ENCODE measurements at places on chromosomes 3 and 15.

DNA sequence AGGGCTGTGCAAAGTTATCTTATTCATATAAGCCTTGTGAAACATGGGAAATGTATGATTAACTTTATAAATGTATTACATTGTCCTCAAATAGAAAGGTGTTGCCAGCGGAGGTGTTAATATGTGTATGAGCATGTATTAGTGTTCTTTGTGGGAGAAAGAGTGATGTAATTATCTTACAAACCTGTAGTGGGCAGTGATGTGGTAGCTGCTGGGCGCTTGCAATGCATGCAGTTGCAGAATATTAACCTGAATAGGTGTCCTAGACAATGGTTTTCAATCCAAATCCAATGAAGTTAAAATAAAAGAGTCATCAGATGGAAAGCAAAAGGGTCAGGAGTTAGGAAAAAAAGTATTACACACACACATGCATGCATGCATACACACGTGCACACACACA, 881.3 kb upstream of the CADM2 start:
- no peak for DNase-seq

DNA sequence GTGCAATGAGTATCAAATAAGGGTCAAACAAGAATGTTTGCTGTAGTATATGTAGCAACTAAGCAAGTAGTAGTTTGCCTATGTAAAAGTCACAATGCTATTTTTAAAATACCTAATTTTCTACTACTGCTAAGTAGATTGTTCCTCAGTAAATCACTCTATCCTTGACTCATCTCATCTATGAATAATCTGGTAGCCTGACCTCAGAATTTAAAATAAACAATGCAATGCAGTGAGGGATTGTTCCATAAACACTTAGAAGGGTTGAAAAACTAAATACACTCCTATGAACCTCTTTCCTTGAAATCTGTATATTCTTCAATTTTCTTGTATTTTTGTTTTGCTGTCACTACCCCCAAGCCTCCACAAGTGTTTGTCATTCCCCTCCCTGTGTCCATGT, 253.3 kb downstream of the TBC1D5 start:
- DNase-seq = no peak

DNA sequence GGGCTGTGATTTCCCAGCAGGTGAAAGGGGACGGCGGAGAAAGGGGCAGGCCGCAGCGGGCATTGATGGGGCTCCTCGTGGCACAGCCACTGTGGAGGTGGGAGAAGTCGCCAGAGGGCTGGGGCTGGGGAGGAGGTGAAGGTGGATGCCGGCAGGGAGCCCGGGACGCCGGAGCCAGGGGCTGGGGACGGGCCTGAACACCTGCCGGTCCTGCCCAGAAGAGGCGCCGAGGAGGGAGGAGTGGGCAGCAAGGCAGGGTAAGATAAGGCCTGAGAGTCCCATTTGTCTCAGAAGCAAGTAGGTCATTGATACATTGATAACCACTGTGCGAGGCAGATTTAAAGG, 571 bp upstream of the RARRES1 start:
- DNase-seq = no peak

DNA sequence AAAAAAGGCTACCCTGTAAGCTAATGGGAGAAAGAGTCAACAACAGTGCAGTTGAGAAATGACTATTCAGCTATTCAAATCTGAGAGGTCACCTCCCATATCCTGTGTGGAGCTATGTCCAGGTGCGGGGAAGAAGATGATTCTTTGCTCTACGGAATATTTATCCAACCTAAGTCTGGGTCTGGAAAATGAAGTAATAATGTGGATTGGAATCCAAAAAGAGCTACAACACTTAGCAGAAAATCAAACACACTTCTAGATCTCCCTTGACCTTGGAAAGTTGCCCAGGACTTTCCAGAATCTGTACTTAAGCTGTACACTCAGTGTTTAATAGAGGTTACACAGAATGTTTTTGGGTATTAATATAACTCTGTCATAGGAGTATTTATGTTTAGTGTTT, 251.9 kb downstream of the NAALADL2 start:
- DNase-seq = peak; percentile 14

DNA sequence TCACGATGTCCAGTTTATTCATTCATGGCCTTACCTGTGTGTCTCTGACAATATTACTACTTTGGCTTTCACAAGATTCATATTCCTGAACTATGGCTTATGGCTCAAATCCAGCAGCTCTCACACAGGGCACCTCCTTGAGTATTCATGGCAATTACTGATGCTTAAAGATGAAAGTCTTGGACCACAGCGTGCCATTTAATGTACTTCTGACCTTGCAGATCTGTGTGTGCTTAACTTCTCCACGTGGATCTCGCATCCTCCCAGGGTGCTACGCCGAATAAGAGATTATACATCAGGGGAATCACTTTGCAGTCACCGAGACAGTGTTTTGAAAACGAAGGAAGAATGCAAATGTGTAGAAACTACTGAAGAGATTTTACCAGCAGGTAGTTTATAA, 147.5 kb downstream of the TNIK start:
- no peak for DNase-seq

DNA sequence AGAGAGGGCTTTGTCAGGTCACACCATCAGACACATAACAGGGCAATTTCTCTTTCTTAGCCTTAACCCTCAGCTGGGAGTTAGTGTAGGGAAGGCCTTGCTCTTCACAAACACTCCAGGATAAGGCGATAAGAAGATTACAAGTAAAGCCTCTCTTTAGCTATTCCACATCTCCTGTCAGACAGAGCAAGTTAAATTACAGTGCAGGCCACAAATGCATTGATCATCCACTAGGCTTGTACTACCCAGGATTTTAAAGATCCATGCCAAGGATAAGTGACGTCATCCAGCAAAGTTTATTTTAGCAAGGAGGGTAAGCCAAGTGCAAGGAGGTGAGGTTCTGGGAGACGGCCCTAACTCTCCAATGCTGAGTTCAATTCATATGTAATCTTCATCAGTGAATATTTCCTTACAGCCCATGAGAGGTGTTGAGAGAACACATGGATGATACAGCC, 890.6 kb upstream of the NR2F2 start:
- no peak for DNase-seq

DNA sequence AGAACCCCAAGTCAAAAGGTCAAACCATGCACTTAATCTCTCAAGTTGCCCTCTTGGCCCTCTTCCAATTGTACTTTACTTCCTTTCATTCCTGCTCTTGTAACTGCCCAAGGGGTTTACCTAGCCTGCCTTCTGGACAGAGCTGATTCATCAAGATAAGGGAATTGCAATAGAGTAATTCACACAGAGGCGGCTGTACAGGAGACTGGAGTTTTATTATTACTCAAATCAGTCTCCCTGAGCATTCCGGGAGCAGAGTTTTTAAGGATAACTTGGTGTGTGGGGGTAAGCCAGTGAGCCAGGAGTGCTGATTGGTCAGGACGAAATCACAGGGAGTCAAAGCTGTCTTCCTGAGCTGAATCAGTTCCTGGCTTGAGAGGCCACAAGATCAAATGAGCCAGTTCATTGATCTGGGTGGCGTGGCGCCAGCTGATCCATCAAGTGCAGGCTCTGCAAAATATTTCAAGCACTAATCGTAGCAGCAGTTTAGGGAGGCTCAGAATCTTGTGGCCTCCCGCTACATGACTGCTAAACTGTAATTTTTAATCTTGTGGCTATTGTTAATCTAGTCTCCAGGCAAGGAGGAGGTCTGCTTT, 590.0 kb downstream of the EPHA3 start:
- peak; percentile 4 for DNase-seq

- no peak for DNase-seq
These were observed 67.8 kb upstream of the FSIP1 start for GRCh38 chr15:39850436-39850835.

DNA sequence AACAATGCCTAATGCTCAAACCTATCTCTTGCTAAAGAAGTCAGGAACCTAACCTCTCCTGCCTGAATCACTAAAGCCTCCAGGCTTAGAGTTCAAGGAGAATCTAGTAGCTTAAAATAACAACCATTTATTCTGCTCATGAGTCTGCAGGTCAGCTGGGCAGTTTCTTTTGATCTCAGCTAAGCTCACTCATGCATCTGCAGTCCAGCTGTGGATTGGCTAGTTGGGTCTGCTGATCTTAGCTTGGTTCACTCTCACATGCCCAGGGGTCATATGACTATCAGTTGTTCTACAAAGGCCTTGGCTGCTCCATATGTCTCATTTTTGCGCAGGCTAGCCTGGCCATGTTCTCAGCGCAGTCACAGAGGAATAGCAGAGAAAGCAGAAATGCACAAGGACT, 109.2 kb upstream of the STT3B start:
- peak; percentile 13 for DNase-seq

- no peak for DNase-seq
These were observed 393.1 kb downstream of the LPP start for GRCh38 chr3:188546835-188547670.

GRCh38 chr15:32855942-32856341, 138.1 kb downstream of the GREM1 start:
- DNase-seq = no peak

GRCh38 chr3:148847351-148847750, 17.7 kb upstream of the CPA3 start:
- no peak for DNase-seq

GRCh38 chr15:45087513-45087912, 26.5 kb downstream of the DUOX2 start:
- no peak for DNase-seq

DNA sequence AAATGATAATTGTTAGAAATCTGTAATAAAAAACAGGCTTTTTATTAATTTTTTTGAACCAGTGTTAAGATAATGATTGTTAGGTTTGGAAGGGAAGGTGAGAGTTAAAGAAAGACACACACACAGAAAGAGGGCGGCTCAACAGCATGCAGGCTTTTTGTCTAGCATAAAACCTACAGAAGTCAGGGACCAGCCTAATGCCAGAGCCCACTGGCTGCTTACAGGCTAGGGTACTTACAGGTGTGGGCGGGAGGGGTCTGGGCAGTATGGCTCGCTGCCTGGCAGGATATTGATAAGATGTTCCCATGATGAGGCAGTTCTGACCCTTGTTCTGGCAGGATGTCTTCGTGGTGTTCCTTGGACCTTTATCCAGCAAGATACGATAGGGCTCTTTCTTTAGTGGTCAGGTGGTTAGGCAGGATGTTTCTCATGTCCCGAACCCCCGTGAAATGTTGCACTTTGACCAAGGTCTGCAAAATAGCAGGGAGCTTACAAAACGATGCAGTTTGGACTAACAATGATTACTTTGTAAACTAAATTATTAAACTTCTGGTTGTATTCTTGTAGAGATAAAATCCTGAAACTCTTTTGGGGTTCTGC, 84.7 kb downstream of the DCUN1D1 start:
- DNase-seq = no peak

- DNase-seq = peak; percentile 3
These were observed at the start of gene IGSF10 for GRCh38 chr3:151460774-151461450. Gene IGSF10 (minus strand): TSS chr3:151461061. CDS start chr3:151458709, 2,352 bp downstream.

- DNase-seq = no peak
These were observed 260.5 kb downstream of the PTPRG start for GRCh38 chr3:61821823-61822251.

- DNase-seq = no peak
These were observed 19.1 kb downstream of the IREB2 start for GRCh38 chr15:78457101-78457500.

- no peak for DNase-seq
These were observed 294.9 kb upstream of the SGO1 start for GRCh38 chr3:20480786-20481365.

GRCh38 chr3:172126741-172127140, 87.4 kb downstream of the FNDC3B start:
- DNase-seq = no peak

- DNase-seq = no peak
These were observed 86.6 kb downstream of the CHRD start for GRCh38 chr3:184466413-184466960.

DNA sequence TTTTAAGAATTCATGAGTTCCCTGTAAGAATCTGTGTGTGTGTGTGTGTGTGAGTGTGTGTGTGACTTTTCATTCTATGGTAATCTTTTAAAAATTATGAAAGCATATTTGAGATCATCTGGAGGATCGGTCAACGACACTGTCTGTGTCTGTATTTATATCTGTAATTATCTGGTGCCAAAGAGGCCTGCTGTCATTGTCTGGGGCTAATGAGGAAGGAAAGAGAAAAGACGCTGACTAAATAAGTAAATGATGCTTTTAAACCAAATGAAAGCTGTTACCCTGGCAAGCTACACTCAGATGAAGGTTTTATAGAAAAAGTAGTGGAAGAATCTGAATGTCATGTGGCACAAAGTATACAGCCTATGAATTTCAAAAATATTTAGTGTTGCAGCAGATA, 439.8 kb downstream of the RBMS3 start:
- no peak for DNase-seq

DNA sequence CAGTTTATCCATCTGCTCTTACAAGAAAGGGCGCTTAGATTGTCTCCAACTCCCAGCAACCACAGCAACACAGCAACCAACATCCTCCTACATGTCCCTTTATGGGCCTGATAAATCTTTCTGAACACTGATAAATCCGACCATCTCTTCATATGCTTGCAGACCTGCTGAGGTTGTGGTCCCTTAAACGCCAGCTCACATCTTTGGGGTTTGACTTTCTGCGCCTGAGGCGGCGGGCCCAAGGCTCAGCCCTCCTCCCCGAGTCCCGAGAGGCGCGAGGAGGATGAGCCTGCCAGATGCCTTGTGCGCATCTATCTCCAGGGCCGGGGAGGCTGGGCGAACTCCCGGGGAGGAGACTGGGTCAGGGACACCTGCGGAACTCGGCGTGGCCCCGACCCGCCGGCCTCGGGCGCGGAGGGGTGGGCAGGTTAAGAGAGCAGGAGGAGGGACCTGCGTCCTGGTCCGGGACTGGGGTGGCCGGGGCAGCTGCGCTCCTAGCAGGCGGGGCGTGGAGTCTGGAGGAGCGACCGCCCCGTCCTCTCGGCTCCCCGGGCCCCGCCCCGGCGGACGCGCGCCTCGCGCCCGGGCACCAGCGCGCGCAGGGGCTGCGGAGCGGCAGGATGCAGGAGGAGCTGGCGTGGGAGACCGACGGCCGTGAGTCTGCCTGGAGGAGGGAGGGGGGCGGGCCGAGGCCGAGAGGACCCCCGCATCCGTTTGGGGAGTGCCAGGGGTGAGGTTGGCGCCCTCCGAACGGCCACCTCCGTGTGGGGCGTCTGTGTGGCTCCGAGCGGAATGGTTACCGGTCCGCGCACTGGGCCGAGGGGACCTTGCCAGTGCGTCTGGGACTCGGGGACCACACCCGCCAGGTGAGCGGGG, at the start of gene ANKDD1A:
Gene ANKDD1A, plus strand, starts transcription at position 592 of the 876 bp plus-strand sequence. Its CDS starts 29 bp downstream, at position 621.
- peak; percentile 77 for DNase-seq

- DNase-seq = no peak
These were observed 252.9 kb upstream of the ST8SIA2 start for GRCh38 chr15:92140796-92141195.

- no peak for DNase-seq
These were observed 27.8 kb downstream of the LIPC start for GRCh38 chr15:58459560-58459959.
